ENCODE measurements at places on chromosomes 1 and 21.

- DNase-seq, result no peak
Measured at GRCh38 chr1:89605692-89606091, 27.2 kb upstream of the LRRC8C start.

- DNase-seq, result no peak
Measured at GRCh38 chr1:244087611-244088010, 36.5 kb downstream of the ZBTB18 start.

- no peak for DNase-seq
Measured at GRCh38 chr1:114208106-114208505, 54.4 kb upstream of the SYT6 start.

- no peak for DNase-seq
Measured at GRCh38 chr1:54013393-54014008, 4.5 kb downstream of the LDLRAD1 start.

- DNase-seq, result no peak
Measured at GRCh38 chr1:61227857-61228550, 145.6 kb downstream of the NFIA start.

- no peak for DNase-seq
Measured at GRCh38 chr1:216168546-216168945, 254.7 kb downstream of the USH2A start.

- no peak for DNase-seq
Measured at GRCh38 chr1:71944006-71944405, 338.3 kb downstream of the NEGR1 start.

- DNase-seq, result no peak
Measured at GRCh38 chr1:54415991-54416390, 9.8 kb upstream of the SSBP3 start.

Data from stimulated activated CD4-positive, alpha-beta T cell treated with anti-CD3 and anti-CD28 coated beads, Interleukin-1b, Interleukin-23, amount 100 ng/mL, for 4 hours (primary cell).